ENCODE measurements at places on chromosomes 7 and 10.

DNA sequence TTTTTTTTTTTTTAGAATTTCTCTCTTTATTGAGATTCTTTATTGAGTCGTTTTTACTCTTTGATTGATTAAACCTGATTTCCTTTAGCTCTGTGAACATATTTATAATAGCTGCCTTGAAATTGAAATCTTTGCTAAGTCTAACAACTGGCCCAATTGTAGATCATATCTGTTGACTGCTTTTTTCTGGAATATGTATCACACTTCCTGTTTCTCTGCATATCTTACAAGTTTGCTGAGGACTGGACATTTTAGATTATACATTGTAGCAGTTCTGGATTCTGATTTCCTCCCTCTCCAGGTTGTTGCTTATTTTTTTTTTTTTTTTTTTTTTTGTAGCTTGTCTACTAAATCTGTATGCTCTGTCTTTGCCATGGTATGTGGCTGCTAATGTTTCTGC lies 56.3 kb downstream of the PRKAR2B start:
- DNase-seq: no peak

DNA sequence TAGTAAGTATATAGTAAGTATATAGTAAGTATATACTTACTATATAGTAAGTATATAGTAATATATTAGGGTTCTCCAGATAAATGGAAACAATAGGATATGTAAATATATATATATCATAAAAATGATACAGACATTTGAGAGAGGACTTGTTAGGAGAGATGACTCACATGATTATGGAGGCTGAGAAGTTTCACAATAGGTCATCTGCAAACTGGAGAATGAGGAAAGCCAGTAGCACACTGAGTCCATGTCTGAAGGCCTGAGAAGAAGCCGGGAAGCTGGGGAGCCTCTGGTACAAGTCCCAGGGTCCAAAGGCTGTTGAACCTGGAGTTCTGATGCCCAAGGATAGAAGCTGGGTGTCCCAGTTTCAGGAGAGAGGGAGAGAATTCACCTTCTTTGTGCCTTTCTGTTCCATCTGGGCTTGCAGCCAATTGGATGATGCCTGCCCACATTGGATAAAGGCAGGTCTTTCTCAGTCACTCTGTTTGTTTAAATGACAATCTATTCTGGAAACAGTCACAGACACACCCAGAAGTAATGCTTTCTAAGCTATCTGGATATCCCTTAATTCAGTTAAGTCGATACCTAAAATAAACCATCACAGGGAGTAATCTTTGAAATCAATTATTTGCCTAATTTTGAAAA lies 205.5 kb upstream of the CDC14C start:
- DNase-seq: no peak

DNA sequence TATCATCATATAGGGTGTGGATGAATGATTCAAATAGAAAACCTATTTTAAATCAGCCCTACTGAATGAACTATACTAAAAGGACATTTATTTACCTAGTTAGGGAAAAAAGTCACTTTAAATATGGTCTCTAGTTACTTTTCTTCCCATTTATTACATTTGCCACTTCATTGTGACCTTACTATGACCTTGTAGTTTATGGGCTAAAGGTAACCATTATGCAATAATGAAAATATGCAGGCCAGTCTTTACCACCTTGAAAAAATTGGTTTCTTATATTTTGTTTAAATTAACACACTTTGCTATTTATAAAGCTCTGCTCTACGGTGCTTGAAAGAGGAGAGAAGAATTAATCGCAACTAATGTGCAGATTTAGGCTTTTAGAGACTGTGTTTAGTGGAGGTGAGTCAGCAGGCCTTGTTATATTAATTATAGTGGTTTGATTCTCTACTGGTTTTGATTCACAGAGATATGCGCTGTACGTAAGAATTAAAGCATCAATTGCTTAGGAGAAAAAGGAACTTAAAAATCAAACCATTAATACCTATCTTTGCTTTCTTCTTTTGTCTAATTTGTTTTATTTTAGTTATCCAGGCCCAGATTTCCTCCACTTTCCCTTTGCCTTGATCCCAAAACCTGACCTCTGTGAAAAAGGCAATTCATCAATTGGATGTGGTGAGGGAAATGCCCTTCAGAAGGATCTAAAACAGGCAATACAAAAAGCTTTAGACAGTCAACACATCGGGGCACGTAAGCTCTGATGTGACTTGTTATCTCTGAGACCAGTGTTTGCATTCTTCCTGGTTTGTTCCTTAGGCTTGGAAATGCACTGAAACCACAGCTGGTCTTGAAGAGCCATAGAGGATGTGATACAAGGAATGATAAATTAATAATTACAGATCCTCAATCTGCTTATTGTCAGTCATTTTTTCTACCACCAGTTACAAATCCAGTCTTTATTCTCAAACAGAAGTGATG lies 141.2 kb upstream of the HDAC9 start:
- no peak for DNase-seq

DNA sequence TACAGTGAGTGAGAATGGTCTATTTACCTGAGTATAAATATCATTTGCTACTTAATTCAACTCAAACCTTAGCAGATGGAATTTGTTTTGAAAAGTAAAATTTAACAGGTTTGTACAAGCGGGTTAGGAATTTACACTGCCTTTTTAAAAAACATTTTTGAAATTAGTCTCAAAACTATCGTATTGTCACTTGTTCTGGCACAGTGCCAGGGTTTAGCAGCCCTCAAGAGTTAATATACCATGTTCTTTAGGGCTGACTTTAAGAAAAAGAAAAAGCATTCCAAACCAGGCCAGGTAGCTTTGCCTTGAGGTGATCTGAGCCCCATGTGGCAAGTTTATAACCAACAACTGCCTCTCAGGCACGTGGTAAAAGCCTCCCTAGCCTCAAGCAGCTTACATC lies 17.8 kb downstream of the CCNJ start:
- DNase-seq: no peak

DNA sequence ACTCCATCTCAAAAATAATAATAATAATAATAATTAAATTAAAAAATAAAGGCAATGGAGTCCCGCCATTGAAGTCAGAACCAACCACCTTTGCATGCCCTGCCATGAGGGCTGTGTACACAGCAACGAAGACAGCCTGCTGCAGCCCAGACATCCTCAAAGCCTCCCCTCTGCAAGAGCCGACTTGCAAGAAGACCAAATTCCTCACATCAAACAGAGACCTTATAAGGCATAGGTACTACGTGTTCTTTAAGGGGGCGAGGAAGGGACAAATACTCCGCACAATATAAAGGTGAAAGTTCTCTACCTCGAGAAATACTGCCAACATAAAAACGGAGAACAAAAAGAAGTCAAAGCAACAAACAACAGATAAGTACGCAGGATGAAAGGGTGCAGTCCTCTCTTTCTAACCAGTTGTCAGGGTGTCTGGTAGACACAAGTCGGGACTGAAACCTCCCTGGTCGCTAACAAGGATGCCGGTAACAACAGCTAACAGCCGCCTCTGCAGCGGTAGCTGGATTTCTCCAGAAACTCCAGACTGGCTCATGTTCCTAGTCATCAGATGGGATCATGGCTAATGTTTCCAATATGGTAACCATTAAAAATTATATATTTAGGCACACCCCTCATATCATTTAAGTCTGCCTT lies 23.6 kb downstream of the FGFR2 start:
- DNase-seq: no peak

- peak; percentile 29 for DNase-seq
Measured at GRCh38 chr7:26618449-26618848, 245.9 kb downstream of the SKAP2 start.

- DNase-seq: no peak
Measured at GRCh38 chr10:5496261-5497250, 2.8 kb downstream of the CALML5 start.

GRCh38 chr7:108368466-108368865 lies 87.8 kb downstream of the NRCAM start:
- no peak for DNase-seq

GRCh38 chr7:15159261-15159660 lies 256.7 kb upstream of the DGKB start:
- DNase-seq: no peak

DNA sequence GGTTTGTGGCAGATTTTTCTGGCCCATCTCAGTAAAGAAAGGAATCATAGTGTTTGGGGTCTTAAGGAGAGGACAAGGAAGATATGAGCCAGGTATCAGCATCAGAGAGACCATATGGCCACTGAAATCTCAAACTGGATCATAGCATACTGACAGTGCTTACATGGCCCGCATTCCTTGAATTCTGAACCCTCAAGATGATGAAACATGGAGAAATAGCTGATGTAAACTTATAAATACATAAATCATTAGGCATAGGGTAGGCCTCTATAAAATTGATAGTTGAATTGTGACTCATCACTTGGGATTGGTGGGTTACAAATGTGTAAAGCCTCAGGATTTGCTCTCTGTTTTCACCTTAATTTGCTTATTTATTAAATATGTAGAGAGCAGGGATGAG lies 688.5 kb downstream of the CNTNAP2 start:
- no peak for DNase-seq

GRCh38 chr7:155455776-155456737 lies 1.9 kb upstream of the EN2 start:
- DNase-seq: no peak

- DNase-seq: no peak
Measured at GRCh38 chr7:39349452-39350123, 216.6 kb upstream of the YAE1 start.

DNA sequence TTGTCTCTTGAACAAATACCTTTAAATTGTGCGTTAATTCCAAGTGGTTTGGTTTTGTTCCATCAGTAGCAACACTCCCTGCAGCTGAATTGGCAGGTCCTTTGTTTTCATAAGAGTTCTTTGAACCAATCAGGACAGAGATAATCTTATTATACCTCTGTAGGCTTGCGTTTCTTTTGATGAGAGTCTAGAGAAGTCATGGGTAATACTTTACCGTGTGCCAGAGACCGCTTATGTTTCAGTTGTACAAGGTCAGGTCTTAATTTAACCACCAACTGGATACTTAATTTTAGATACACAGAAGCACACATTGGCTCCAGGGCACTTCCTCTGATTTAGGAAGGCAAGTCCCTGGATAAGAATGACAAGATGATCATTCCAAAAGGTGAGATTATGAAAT lies at the start of gene ASB15:
Gene ASB15 (plus strand): TSS at position 292 of the 400 bp plus-strand sequence. CDS start 12,682 bp downstream, outside the sequence.
- DNase-seq: no peak

All from type B pancreatic cell (in vitro differentiated cells).